ENCODE measurements at places on chromosomes 13 and 19. TPM values are rescaled to one million over a fixed set of nuclear protein-coding genes. Genes with fewer than 3 reads are reported as not detected.

Gene IZUMO4
- 4.3 TPM for total RNA-seq

Gene SERPINE3
- not detected for total RNA-seq

Gene ANKLE1
- total RNA-seq = 0.54 TPM

- no peak for DNase-seq
These were observed 1691.7 kb upstream of the PCDH20 start for GRCh38 chr13:63107179-63107943.

DNA sequence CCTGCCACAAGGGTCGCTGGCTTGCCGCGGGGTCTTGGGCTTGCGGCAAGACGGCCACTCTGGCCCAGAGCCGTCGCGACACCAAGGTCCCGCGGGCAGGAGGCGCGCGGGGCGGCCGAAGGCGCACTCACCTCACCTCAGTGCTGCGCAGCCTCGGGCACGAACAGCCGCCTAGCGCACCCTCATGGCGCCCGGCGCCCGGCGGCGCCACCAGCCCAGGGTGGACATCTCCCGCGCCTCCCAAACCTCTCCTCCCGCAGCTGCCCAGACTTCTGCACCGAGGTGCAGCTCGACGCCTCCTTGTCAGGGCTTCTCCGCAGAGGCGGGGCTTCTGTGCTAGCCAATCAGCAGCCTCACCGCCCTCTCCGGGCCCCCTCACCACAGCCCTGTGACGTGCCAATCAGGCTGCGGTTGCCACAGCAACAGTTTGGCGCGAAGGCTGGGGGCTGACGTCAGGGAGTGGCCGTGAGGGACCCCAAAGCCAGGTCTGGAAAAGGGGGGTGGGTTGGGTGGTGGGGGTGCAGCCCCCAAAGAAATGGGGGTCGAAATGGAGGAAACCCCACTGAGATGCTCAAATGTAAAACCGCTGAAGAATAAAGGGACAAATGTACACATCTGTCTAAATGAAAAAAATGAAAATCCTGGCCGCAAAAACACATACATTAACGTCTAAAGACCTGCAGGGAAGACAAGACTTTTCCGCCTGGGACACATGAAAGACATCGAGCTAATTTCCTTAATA lies at the start of the genes PEG3 and ZIM2:
PEG3 (minus strand) TSS at position 276 of the 742 bp plus-strand sequence. CDS start 16,071 bp downstream, outside the sequence.
ZIM2 (minus strand) TSS at position 276 of the 742 bp plus-strand sequence. CDS start 16,449 bp downstream, outside the sequence.
- peak; percentile 96 for DNase-seq

Gene HRC
- 7.0 TPM for total RNA-seq

- no peak for DNase-seq
These were observed 156.3 kb downstream of the TBC1D4 start for GRCh38 chr13:75325711-75326110.

GRCh38 chr13:44872751-44873150 lies 116.5 kb downstream of the NUFIP1 start:
- DNase-seq = peak; percentile 59

Gene ADAMTS10
- 48.8 TPM for total RNA-seq

Gene C13orf42
- total RNA-seq = not detected

DNA sequence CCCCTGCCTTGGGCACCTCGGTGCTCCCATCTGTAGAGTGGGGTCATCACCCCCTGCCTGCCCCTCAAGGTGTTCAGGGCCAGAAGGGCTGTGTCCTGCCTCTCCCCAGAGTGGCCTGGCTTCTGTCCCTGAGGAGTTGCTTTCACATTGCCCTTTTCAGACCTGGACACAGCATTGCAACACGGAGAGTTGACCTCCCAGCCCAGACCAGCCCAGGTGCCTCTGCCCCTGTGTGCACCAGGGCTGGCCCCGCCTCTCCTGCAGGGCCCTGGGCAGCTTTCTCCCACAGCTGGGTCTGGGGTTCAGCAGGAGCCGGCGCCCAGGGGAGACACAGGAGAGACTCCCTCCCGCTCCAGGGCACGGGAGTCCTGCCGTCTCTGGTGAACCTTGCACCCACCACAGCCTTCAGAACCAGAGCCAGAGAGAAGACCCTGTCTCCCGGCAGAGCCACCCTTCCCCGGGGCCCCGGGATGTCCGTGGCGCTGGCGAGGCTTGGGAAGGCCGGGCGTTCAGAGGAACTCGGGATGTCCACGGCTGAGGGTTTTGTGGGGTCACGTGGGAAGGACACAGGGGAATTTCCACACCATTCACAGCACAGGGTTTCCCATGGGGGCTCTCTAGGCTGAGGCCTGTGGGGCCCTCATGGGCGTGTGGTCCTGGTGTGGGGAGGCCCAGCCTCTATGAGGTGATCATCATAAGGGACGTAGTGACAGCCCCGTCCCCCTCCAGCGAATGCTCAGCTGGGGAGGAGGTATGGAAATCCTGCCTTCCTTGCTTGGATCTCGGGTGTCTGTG lies 23.2 kb downstream of the C13orf46 start:
- no peak for DNase-seq

- no peak for DNase-seq
These were observed 78.1 kb downstream of the CHST8 start for GRCh38 chr19:33699754-33700407.

Gene NLRP7
- 0.16 TPM for total RNA-seq

Measured in kidney (tissue), 22 donors.